ENCODE measurements at places on chromosomes 16 and 17. TPM values are rescaled to one million over a fixed set of nuclear protein-coding genes. Genes with fewer than 3 reads are reported as not detected.
A peak's percentile ranks its signal among the peaks of the same experiment; 100 is the strongest.

PPM1D gene
- 17.0 TPM for total RNA-seq

OR1F1 gene
- not detected for total RNA-seq

CBLN1 gene
- 18.2 TPM for total RNA-seq

HOXB6 gene
- total RNA-seq: 2.0 TPM

CHST5 gene
- total RNA-seq: 0.63 TPM

APOH gene
- total RNA-seq: 15.4 TPM

KRTAP9-4 gene
- total RNA-seq: not detected

ASPA gene
- 2.4 TPM for total RNA-seq

- no peak for DNase-seq
Measured at GRCh38 chr16:3988824-3989223, 108.3 kb upstream of the CREBBP start.

- no peak for DNase-seq
Measured at GRCh38 chr17:49486012-49486641, 9.0 kb upstream of the NGFR start.

- DNase-seq: no peak
Measured at GRCh38 chr17:73013816-73014663, 78.4 kb downstream of the SLC39A11 start.

DNA sequence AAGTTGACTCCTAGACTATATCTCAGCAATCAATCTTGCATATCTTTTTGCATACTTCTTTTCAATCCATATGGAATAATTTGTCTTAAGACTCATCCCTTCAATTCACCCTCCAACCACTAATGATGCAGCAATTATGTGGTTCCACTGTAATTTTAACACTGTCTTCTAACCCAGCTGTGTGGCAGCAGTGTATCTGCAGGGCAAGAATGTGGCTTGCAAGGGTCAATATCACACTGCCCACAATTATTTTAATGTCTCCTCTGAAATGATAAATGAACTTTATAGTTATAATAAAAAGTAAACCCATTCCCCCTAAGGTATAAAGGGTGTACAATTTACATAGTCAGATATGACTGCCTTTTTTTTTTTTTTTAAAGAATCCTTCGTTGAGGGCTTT, 48.6 kb downstream of the FTO start:
- DNase-seq: no peak

- DNase-seq: no peak
Measured at GRCh38 chr16:21943571-21943970, 9.6 kb upstream of the UQCRC2 start.

GRCh38 chr17:50470426-50470825, 1.7 kb upstream of the CHAD start:
- no peak for DNase-seq

DNA sequence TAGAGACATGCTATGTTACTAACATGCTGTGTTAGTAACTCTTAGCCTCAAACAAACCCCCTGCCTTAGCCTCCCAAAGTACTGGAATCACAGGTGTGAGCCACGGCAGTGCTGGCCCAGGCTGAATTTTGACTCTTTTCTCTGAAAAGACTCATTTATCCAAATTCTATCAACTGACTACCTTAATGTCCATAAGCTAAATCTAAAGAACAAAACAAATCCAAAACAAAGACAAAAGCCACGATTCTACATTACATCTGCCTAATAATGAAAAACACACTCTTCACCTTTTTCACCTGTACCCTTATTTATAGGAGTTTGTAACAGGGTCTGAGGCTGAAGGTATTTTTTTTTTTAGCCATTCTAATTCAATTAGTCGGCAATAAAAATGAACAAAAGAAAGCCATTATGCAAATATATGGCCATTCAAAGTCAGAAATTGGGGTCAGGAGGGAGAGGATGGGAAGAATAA, 432.5 kb downstream of the RBFOX1 start:
- DNase-seq: no peak

- peak; percentile 60 for DNase-seq
Measured at GRCh38 chr17:50169121-50169764, 3.4 kb downstream of the SGCA start.

DNA sequence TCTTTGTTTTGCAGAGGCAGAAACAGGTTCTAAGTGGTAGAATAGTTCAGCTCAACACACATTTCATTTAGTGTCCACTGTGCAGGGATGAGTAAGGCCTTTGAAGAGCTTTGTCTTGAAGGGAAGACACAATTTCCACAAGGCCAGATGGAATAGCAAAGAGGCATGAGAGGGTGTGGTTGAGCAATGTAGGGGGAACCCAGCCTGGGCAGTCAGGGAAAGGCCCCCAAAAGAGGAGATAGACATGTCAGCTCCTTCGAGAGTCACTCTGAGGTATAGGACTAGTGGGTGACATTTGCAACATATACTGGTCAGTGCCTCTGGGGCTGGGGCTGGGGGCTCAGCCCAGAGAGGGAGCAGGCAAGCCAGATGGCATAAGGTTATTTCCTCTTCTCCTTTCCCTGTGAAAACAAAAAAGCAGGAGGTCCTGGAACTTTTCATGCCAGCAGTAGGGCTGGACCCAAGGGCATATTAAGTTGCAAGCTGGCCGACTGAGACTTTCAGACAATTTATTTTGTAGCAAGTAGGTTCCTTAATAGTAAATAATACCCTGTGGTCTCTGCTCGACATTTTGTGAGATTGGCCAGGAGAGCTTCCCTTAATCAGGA, 7.1 kb downstream of the ALKBH5 start:
- no peak for DNase-seq

GRCh38 chr16:68370581-68371275, 59.9 kb downstream of the PRMT7 start:
- DNase-seq: no peak

DNA sequence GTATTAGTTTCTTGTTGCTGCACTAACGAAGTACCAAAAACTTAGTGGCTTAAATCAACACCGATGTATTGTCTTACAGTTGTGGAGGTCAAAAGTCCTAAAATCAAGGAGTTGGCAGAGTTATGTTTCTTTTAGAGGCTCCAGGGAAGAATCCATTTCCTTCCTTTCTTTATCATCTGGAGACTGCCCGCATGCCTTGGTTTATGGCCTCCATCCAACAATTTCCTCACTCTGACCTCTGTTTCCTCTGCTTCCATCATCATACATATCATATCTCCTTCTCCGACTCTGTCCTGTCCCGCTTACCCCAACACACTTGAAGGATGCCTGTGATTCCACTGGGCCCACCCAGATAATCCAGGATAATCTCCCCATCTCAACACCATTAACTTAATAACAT, 627.8 kb downstream of the KCNJ2 start:
- DNase-seq: no peak

DNA sequence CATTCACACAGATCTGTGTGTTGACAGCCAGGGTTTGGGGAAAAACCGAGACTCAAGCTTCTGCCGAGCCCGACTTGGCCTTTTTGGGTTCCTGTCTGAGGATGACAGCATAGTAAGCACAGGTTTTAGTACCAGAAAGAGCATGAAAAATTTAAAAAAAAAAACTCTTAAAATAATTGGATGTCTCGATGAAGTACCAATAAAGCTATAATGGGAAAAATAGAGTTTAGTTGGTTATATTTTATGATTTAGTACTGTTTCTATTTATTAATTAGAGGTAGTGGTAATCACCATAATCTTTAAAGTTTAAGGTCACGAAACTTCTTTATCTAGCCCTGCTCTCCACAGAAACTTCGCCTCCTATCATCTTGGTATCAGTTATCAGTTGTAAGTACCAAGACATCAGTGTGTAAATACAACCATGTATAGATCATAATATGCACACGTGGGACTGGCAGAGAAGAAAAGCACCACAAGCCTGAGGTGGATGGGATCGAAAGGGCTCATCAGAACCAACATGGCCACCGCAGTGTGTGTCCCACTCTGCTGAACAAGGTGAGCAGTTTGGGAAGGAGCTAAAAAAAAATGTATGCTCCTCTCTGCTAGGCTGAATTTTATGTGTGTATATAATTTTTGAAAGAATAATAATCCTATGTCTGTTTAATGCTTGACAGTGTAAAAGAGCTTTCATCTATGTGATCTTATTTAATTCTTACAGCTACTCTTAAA, 14.4 kb upstream of the EEF2K start:
- peak; percentile 28 for DNase-seq

- DNase-seq: peak; percentile 8
Measured at GRCh38 chr17:142102-142661, 4.8 kb downstream of the SCGB1C2 start.

- DNase-seq: no peak
Measured at GRCh38 chr16:14606102-14606501, 24.0 kb downstream of the PARN start.

GRCh38 chr16:48262631-48263030, 15.3 kb upstream of the ABCC11 start:
- DNase-seq: no peak

DNA sequence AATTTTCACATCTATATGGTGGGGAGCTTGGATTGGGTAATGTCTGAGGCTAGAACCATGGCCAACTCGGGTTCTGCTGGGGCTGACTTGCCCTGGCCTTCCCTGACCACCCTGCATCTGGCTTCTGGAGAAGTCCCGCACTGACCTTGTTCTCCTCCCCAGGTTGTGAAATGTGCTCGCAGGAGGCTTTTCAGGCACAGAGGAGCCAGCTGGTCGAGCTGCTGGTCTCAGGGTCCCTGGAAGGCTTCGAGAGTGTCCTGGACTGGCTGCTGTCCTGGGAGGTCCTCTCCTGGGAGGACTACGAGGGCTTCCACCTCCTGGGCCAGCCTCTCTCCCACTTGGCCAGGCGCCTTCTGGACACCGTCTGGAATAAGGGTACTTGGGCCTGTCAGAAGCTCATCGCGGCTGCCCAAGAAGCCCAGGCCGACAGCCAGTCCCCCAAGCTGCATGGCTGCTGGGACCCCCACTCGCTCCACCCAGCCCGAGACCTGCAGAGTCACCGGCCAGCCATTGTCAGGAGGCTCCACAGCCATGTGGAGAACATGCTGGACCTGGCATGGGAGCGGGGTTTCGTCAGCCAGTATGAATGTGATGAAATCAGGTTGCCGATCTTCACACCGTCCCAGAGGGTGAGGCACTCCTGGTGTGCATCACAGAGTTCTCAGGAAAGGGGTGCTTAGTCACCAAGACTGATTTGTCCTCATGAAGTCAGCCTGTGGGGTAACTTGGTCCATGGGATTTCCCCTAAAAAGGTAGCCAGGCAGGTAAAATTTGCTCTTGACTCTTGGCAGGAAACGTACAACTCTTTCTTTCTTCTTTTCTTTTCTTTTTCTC, 6.1 kb downstream of the NOD2 start:
- DNase-seq: no peak

DNA sequence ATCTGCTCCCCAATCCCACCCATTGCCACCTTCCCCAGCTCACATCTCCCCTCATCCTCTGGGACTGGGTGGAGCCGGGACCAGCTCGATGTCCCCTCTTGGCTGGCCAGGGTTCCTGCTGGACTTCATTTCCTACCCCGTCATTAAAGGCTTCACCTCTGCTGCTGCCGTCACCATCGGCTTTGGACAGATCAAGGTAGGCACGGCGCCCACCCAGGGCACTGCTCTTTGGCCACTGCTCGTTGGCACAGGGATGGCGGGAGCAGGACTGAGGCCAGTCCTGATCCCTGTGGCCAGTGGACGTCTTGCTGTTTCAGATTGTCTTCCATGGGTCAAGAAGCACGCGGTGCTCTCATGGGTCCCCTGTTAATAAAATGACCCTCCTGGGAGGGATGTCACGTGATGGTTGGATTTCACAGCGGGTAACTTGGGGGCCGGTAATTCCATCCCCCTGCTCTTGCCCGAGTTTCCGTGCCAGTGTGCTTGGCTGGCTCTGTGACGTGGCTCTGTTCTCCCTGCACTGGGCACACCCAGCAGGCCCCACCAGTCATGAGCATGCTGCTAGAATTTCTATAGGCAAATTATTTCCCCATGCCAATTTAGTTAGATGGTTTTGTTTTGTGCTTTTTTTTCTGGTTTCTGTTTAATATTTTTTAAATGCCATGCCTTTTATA, 3.1 kb downstream of the SLC26A11 start:
- no peak for DNase-seq

DNA sequence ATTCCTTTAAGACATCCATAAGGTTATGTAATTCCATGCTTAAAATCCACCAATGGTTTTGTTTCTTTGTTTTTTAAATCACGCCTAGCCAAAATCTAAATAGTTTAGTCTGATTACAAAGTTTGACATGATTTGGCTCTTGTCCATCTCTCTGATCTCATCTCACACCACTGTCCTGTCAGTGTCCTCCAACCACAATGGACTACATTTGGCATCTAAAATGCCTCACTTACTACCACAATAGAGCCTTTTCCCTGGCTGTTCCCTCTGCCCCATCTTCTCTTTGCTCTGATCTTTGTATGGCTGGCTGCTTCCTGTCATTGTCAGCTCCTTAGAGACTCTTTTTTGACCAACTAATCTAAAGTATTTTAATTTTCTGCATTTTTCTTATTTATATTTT, 157.2 kb downstream of the MYO1D start:
- no peak for DNase-seq

- DNase-seq: no peak
Measured at GRCh38 chr17:1047879-1048470, 51.0 kb downstream of the TIMM22 start.

GRCh38 chr16:79042886-79043285, 557.7 kb downstream of the MAF start:
- no peak for DNase-seq

DNA sequence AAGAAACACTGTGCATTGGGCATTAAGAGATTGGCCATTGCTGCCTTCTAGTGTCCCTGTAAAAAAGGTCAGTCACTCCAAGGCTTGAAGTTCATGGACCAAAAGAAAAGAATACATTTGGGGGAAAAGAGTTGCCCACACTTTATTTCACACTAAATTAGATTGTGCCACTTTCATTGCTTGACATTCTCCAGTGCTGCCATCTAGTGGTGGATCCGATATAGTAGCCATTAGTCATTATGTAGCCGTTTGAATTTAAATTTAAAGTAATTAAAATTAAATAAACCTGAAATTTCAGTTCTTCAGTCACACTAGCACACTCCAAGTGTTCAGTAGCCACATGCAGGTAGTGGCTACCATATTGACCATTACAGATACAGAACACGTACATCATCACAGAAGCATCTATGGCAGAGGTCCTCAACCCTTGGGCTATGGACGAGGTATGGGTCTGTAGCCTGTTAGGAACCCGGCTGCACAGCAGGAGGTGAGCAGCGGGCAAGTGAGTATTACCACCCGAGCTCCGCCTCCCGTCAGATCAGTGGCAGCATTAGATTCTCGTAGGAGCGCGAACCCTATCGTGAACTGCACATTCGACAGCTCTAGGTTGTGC, 21.9 kb upstream of the CDH5 start:
- peak; percentile 42 for DNase-seq

GRCh38 chr17:57490111-57490845, 234.0 kb downstream of the MSI2 start:
- no peak for DNase-seq

- DNase-seq: no peak
Measured at GRCh38 chr16:53915452-53916160, 211.7 kb downstream of the FTO start.

GRCh38 chr17:8382880-8383142, 182 bp downstream of the RPL26 start:
- DNase-seq: no peak

DNA sequence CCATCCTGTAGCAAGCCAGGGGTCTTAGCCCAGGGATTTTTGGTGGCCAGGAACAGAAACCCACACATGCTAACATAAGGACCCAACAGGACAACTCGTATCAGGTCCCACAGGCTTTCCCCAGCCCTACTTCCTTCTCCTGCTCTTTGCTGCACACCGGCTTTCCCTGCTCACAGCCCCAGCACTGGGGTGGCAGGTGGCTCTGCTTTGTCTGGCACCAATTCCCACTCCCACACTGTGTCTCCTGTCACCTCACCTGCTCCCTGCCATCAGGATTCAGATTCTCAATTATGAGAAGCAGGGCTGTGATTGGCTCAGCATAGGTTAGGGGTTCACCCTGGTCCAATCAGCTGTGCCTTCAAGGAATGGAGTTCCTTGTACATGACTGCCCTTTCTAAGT, 94.1 kb downstream of the TMEM132E start:
- no peak for DNase-seq
